ENCODE measurements at places on chromosomes 16 and 17.

DNA sequence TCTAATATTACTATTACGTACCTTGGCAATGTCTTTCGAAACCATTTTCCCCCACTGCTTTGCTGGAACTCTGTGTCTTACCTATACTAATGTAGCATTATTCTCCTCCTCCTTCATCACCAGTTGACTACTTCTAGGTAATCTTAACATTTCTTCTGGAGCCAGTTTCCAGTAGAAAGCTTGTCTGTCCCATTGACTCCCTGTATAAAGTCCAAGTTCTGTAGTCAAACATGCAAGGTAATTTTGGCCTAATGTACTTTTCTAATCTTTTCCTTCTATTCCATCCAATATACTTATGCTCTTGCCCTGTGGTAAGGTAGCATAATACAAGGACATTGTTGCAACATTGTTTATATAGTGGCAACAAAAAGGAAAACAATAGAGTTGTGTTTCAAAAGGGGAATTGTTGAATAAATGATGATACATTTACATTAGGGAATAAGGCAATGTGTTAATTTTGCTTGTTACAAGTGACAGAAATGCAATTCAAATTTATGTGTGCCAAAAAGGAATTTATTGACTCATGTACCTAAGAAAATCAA is 27.9 kb downstream of the OMG start:
- no peak for DNase-seq

GRCh38 chr17:35537601-35538141 is at the start of gene SLFN12L:
Gene SLFN12L (minus strand): TSS chr17:35537678. CDS start chr17:35522364, 15,314 bp downstream.
- DNase-seq, result no peak

- no peak for DNase-seq
Measured at GRCh38 chr16:88012360-88012759, 61.1 kb downstream of the BANP start.

DNA sequence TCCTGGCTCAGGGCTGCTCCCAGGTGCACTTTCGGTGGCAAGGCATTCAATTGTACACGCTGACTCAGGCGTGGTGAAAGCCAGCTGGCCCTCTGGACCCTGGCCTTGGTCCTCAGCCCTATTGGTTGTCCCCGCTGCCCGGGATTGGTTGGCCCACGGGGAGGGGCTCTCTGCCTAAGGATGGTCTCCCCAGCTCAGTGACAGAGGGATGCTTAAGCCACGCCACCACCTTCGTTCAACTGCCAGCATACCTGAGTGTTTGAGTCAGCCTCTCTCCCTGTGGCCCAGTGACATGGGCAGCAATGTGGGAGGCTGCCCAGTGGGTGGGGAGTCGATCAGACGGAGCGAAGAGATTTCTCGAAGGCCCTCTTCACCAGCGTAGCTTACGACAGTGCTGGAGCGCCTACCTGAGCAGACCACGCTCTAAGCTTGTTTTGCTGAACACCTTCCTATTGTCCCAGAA is 30.3 kb downstream of the IRF8 start:
- DNase-seq, result no peak

GRCh38 chr17:41614098-41614497 is 1.5 kb upstream of the KRT16 start:
- DNase-seq, result no peak

DNA sequence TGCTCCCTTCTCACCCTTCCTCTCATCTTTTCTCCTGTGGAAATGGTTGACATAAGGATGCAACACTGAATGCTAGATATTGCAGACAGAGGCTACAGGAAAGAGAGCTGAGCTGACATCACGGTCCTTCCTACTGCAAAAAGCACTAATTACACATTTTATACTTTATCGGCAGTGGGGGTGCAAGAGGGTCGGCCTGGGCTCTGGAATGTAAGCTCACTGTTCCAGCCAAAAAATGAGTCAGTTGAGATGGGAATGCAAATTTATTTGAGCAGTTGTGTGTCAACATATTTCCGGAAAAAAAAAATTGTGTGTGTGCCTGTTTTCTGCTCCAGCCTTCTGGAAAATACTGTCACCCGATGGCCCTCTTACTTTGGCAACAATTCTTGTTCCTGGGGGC is 14.1 kb upstream of the MRTFB start:
- no peak for DNase-seq

GRCh38 chr17:6831661-6832263 is at the start of gene TEKT1:
Gene TEKT1 (minus strand): TSS chr17:6831729. CDS start chr17:6830376, 1,353 bp downstream.
- DNase-seq, result peak; percentile 82

DNA sequence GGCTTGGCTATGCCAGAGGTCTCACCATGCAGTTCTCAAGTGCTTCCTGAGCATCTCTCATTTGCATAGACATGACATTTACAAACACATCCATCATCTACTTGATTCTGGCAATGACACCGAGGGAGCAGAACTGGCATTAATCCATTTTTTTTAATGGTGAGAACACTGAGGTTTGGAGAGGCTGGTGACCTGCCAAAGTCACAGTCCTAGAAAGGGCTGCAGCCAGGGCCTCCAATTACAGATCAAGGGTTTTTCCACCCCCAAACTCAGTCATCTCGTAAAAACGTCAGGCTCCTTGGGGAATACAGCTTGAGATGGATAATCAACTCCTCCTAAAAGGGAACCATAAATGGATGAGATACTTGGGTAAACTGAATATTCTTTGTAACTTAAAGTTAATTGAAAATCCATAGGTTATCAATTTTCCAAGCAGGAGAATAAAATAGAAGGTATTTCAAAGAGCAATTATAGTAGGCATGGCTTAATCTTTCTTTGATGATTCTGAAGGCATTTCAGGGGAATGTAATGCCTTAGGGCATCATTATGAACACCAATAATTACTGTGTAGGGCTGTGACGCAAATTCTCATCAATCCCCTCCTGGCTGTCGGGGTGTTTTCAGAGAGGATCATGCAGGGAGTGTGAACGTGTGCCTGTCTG is 9.4 kb upstream of the MEOX1 start:
- peak; percentile 90 for DNase-seq

- DNase-seq, result no peak
Measured at GRCh38 chr16:22928882-22929435, 115.0 kb downstream of the HS3ST2 start.

DNA sequence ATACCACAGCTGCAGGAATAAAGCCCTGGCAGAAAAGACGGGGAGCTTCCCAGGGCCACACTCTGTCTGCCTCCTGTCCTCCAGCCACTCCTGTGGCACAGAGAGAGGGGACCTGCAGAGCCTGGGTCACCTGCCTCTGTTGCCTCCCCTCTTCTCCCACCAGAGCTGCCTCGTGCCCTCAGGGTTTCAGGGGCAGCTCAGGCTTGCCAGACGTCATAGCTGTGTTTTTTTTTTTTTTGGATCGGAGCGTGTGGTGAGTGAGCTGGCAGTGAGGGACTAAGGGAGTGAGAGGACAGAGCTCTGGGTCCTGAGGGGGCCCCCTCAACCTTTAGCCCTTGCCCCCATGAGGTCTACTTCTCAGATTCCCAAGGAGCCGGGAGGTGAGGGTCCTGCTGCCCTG is 2.1 kb downstream of the PIK3R6 start:
- no peak for DNase-seq

GRCh38 chr16:50381679-50382440 is 13.1 kb upstream of the BRD7 start:
- DNase-seq, result no peak

DNA sequence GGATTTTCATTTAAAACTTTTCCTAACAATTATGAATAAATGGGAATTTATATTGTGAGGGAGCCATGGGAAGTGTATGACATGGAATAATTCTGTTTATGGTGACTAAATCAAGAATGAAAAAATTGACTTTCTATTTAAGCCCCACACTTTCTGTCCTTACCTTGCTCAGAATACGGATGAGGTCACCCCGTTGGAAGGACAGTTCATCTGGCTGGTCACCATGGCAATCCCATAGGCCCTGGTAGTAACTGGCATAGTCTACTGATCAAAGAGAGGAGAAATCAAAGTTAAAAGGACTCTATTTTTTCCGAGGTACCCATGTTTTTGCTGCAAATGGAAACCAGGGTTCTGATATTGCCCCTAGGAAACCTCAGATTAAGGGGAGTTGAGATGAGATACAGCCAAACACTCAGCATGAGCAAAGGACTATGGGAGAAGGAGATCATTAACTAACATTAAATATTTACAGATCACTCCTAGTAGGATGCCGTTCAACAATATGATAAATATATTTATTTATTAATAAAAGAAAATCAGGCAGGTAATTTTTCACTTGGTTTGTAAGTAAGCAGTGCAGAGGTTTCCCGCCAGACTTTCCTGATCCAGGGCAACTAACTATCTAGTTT is 54.9 kb downstream of the SNX11 start:
- no peak for DNase-seq

DNA sequence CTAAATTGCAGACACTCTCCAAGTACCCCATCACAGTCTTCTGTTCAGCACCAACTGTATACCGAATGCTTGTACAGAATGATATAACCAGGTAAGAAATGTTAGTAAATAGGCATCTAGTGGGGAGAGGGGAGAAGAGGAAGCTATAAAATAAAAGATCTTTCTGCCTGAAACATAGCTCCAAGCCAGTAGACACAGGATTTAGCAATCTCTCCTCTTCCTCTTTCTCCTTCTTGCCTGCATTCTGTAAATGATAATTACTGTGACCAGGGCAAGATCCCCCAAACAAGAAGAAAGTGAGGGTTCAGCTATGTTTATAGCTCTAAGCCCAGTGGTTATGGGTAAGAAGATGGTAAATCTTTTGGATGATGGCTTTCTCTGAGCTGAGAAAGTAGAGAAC is 17.9 kb downstream of the ACSM3 start:
- DNase-seq, result no peak

DNA sequence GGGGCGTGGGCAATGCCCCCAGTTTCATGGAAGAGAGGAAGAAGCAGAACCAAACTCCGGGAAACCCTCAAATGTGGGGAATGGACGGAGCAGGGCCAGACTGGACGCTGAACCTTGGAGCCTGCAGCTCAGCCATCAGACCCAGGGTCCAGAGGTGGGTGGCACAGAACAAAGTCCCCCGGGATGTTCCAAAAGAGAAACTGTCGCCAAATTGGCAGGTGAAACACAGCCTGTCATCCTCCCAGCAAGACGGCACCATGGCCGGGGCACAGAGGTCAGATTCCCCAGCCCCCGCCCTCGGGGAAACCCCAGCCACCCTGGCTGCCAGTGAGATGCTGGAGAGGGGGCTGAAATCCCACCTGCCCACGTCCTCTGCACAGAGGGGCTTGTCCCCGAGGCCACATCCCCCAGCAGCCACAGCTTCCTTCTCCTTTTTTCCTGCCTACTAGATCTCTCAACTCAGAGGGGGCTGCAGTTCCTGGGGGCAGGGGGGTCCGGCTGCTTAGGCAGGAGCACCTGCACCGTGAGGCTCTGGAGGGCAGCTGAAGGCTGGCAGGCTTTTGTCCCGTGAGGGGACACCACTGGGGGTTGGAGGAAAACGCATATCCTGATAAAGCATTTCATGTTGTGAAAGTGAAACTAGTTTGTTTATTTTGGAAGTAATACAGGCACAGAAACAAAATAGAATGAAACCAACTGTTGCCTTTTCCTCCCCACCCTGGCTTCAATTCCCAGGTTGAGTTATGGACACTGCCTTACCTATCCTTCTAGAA is 1.2 kb upstream of the SECTM1 start:
- DNase-seq, result no peak

DNA sequence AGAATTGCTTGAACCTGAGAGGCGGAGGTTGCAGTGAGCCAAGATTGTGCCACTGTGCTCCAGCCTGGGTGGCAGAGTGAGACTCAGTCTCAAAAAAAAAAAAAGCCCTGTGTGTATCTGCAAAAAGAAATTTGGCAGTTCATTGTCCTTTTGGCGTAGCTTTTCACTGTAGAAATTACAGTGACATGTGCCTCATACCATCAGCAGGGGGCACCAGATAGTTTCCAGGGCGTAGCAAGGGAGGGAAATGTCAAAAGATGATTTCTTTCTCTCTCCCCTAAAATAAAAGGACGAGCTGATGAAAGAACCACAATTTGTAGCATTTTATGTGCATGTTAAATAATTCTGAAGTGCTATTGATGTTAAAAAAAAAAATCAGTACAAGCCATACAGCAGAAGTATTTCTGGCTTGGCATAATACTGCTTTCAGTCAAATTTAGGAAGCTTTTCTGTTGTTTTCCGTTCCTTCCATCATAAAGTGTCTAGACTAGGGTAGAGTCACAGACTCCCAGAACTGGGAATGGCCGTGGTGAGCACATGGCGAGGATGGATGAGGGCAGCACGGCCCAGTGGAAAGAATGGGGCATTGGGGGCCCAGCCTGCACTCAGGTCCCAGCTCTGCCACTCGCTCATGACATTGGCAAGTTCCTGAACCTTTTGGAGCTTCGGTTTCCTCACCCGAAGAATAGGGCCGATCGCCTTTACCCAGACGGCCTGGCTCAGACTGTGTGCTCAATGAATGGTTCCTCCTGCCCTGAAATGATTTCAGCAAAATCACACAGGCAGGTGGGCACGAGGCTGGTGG is 59.8 kb upstream of the RPH3AL start:
- peak; percentile 41 for DNase-seq

DNA sequence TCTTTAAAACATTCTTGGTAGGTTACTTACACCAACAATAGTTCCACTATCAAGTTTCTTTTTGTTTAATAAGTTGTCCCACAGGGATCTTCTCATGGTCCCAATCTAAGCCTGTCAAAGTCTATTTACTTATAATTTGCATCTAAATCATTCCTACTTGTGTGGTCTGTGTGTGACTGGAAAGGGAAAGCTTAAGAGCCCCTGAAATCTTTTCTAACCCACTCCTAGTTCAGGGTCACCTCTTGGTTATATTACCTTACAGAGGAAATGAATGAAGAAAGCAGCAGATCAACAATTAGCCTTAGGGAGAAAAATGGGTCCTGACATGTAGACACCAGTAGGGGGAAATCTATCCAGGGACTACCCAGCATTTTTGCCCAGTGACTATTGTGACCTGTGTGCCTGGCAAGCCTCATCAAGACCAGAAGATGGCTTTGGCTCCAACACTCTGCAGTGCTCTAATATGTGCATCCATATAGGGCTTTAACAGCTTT is 110.4 kb upstream of the HAS3 start:
- DNase-seq, result no peak

DNA sequence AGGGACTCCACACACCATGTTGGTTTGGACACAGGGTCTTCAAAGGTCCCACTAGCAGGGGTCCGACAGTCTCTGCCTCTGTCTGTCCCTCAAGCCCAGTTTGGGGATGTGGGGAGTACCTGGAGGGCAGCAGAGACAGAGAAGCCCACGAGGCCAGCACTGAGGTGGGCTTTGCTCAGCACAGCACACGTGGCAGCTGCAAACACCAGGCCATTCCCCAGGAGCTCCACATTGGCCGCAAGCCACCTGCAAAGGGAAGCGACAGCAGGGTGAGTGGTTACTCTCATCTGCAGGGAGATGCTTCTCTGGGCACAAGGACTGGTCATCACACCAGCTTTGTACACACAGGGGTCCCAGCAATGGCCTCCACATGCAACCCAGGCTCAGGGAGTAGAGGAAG is 62.0 kb downstream of the ABCC6 start:
- no peak for DNase-seq
